ENCODE measurements at places on chromosomes 7 and 10. TPM values are rescaled to one million over a fixed set of nuclear protein-coding genes. Genes with fewer than 3 reads are reported as not detected.

The GIMAP7 gene
- not detected for total RNA-seq

DNA sequence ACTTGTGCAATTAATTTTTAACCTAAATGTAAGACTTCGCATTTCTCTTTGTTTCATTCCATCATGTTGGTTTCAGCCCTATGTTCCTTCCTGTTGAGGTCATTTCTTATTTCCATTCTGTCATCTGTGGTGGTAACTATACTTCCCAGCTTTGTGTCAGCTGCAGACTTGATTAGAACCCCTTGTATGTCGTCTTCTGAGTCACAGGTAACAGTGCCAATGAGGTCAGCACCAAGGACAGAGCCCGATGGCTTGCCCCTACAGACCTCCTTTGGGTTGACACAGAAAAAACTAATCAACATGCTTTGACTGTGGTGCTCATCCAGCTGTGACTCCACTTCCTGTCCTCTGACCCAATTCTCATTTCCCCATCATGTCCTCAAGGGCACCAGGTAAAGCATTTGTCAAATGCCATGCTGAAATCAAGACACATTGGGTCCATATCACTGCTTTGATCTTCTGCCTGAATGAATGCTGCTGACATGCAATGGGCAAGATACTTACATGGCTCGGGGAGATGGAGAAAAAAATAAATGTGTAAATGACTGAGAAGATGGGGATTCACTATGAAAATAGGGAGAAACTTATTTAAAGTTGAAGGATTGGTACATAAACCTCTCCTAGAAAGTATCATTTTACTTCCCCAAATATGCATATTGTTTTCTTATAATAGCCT lies 25.6 kb upstream of the CRTAC1 start:
- no peak overlapping the region for H3K4me3 ChIP-seq
- H3K4me1 ChIP-seq, result peaks cover 5% of the 10 kb centered on the region
- H3K27ac ChIP-seq, result no peak overlapping the region
- H3K27me3 ChIP-seq, result peaks cover 13% of the 10 kb centered on the region
- DNase-seq, result no peak

- no peak for DNase-seq
- H3K4me3 ChIP-seq, result no peak overlapping the region
- H3K27me3 ChIP-seq, result peaks cover 6% of the 10 kb centered on the region
- no peaks in the 10 kb centered on the region for H3K36me3 ChIP-seq
Observed at GRCh38 chr10:110430340-110431273, 67.1 kb upstream of the DUSP5 start.

The HSPA12A gene
- total RNA-seq, result 4.0 TPM

The LIPF gene
- not detected for total RNA-seq

- H3K4me1 ChIP-seq, result no peaks in the 10 kb centered on the region
- H3K27ac ChIP-seq, result no peak overlapping the region
- no peak for DNase-seq
Observed at GRCh38 chr7:155518633-155519032, 27.7 kb downstream of the CNPY1 start.

DNA sequence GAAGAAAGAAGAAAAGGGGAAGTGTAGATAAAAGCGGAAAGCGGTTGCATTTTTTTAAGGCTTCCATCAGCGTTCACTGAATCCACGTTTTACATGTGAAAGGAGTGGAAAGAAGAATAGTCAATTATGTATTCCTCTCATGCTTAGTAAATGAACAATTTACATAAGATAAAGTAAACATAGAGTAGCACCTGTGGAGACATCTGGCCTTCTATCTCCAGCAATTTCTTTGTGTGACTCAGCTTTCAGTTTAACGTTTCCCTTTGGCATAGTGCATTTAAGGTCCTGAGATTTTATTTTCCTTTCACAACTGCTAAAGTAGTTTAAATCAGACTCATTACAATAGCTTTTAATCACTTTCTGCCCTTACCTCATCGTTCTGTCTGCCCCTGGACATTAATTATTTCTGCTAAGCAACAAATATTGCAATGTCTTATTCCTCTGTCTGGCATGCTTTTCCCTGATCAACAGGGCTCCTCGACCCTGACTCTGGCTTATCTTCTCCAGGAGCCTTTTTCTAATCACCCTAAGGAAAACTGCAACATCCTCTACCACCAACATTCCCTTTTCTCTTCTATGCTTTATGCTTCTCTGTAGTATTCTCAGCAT lies 383.5 kb upstream of the VWC2 start:
- H3K36me3 ChIP-seq, result no peaks in the 10 kb centered on the region
- no peaks in the 10 kb centered on the region for H3K27me3 ChIP-seq
- H3K27ac ChIP-seq, result no peak overlapping the region
- DNase-seq, result no peak
- no peaks in the 10 kb centered on the region for H3K4me1 ChIP-seq

The DNA2 gene
- 8.1 TPM for total RNA-seq

- peaks cover 13% of the 10 kb centered on the region for H3K4me1 ChIP-seq
- H3K4me3 ChIP-seq, result no peak overlapping the region
- H3K27ac ChIP-seq, result no peak overlapping the region
- H3K27me3 ChIP-seq, result peaks cover 3% of the 10 kb centered on the region
Observed at GRCh38 chr10:5291501-5292195, 73.1 kb upstream of the UCN3 start.

DNA sequence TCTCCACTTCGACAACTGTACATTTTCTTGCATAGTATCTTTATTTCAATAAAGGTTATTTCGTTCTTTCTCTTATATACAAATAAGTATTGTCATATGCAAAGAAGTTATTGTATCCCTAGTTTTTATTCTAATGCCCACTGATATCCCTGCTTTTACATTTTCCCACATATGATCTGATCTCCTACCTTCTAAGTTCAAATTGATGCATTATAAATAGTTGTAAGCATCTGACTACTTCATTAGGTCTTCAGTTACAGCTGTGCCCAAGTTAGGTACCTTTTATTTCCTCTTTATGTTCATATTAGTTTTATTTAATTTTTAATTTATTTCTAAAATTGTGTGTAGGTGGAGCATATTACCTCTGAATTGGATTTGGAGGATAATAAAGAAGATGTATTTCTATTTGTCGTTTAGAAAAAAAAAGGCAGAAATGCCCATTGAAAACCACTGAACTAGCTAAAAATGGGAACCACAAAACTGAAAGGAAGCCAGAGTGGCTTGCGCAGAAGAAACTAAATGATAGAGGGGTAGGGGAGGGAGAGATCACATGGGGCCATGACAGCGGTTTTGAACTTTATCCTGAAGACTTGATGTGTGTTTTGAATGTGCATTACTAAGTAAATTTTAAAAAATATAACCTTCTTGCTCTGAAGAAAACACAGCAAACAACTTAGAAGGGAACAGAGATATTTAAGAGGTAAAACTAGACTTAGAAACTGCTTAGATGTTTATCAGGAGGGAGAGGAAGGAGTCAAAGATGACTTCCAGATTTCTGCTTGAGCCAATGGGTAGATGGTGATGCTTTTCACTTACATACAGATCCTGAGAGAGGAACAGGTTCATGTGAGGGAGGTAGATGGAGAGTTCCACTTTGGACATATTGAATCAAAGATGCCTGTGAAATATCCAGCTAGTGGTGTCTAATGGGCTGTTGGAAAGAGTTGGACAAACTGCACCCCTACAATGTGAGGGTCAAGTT lies 9.3 kb upstream of the ZC3HAV1L start:
- peaks cover 66% of the 10 kb centered on the region for H3K36me3 ChIP-seq
- DNase-seq, result no peak
- no peak overlapping the region for H3K4me3 ChIP-seq
- no peaks in the 10 kb centered on the region for H3K27me3 ChIP-seq
- H3K4me1 ChIP-seq, result peaks cover 40% of the 10 kb centered on the region

GRCh38 chr10:130877126-130877525 lies 434.4 kb downstream of the TCERG1L start:
- no peaks in the 10 kb centered on the region for H3K4me1 ChIP-seq
- no peak overlapping the region for H3K27ac ChIP-seq
- no peaks in the 10 kb centered on the region for H3K36me3 ChIP-seq
- no peak for DNase-seq
- H3K27me3 ChIP-seq, result no peaks in the 10 kb centered on the region

GRCh38 chr10:78768876-78769275 lies 299.9 kb upstream of the ZMIZ1 start:
- no peaks in the 10 kb centered on the region for H3K27me3 ChIP-seq
- H3K27ac ChIP-seq, result no peak overlapping the region
- no peak for DNase-seq
- H3K36me3 ChIP-seq, result no peaks in the 10 kb centered on the region

The SCART1 gene
- 2.8 TPM for total RNA-seq

- no peaks in the 10 kb centered on the region for H3K36me3 ChIP-seq
- H3K27me3 ChIP-seq, result no peaks in the 10 kb centered on the region
- no peaks in the 10 kb centered on the region for H3K4me1 ChIP-seq
- H3K4me3 ChIP-seq, result no peak overlapping the region
- no peak overlapping the region for H3K27ac ChIP-seq
Observed at GRCh38 chr10:109418795-109419194, 504.5 kb downstream of the XPNPEP1 start.

GRCh38 chr7:72435925-72436480 lies 23.9 kb upstream of the CALN1 start:
- H3K4me3 ChIP-seq, result no peak overlapping the region
- no peak for DNase-seq
- H3K36me3 ChIP-seq, result no peaks in the 10 kb centered on the region
- H3K27ac ChIP-seq, result no peak overlapping the region
- no peaks in the 10 kb centered on the region for H3K27me3 ChIP-seq

- no peaks in the 10 kb centered on the region for H3K36me3 ChIP-seq
- no peak overlapping the region for H3K4me3 ChIP-seq
- no peak overlapping the region for H3K27ac ChIP-seq
Observed at GRCh38 chr10:97174276-97174775, 11.4 kb downstream of the SLIT1 start.

The FOXP2 gene
- total RNA-seq, result not detected

GRCh38 chr10:112269266-112269665 lies 13.9 kb upstream of the TECTB start:
- H3K27me3 ChIP-seq, result no peaks in the 10 kb centered on the region
- H3K27ac ChIP-seq, result no peak overlapping the region
- no peaks in the 10 kb centered on the region for H3K36me3 ChIP-seq
- DNase-seq, result no peak
- no peak overlapping the region for H3K4me3 ChIP-seq

The NUTM2D gene
- 1.9 TPM for total RNA-seq

DNA sequence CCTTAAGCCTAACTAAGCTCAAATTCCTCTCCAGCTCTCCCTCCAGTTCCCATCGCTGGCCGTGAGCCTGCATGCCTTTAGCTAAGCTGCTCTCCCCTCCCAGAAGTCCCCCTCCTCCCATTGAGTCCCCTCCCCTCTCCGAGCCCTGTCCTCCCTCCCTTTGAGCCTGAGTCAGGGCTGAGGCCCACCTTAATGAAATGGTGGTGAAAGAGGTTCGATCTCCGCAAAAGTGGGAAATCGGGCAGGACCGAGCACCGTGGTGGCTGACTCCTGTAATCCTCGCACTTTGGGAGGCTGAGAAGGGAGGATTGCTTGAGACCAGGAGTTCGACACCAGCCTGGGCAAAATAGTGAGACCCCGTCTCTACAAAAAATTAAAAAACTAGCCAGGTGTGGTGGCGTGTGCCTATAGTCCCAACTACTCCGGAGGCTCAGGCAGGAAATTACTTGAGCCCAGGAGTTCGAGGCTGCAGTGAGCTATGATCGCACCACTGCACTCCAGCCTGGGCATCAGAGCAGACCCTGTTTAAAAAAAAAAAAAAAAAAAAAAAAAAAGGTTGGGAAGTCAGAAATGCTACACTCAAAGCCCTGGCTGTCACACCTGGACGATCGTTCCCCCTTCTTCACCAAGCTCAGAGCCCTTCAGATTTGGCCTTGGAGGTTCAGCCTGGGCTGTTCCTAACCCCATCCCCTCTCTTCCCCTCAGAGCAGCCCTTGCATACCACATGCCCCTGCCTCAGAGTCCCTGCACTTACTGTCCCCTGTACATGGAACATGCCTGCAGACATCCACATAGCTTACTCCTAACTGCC lies 995 bp upstream of the CLDN3 start:
- DNase-seq, result no peak
- no peak overlapping the region for H3K27ac ChIP-seq
- peaks cover 44% of the 10 kb centered on the region for H3K27me3 ChIP-seq
- H3K4me1 ChIP-seq, result peaks cover 9% of the 10 kb centered on the region
- H3K4me3 ChIP-seq, result peak overlapping the region; percentile 60

The TMEM225B gene
- total RNA-seq, result 1.5 TPM

The DMBT1 gene
- not detected for total RNA-seq

DNA sequence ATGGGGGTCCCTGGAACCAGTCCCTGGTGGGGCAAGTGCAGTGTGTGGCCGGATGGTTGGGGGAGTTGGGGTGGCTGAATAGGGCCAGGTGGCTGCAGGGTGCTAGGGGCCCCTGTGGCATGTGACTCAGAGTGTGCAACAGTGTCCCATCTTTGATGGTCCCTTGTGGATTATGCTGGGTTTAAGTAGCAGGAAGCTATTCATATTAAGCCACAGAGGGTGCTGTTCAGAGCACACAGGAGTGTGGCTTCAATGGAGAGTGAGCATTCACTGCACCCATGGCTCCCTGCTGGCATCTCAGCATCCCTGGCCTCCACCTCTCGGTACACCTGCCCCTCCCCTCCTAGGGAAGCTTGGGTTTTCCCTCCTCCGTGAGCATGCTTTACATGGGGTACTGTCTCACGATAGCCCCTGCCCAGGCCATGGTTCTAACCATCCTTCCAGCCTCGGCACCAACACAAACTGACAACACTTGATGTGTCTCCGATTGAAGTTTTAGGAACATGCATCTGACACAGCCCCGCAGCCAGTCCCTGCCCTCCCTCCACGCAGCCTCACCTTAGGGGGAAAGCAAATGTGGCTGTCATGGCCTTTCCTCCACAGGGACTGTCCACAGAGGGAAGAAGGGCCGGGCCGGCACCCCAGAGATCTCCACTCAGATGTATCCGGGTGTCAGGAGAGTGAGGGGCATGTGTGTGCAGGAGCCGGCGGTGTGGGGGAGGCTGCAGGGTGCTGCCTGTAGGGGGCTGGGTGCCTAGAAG lies 30.4 kb upstream of the PPIF start:
- peaks cover 43% of the 10 kb centered on the region for H3K4me1 ChIP-seq
- H3K27me3 ChIP-seq, result no peaks in the 10 kb centered on the region
- H3K27ac ChIP-seq, result peak overlapping the region; percentile 56
- H3K36me3 ChIP-seq, result peaks cover 29% of the 10 kb centered on the region

The RSBN1L gene
- 24.5 TPM for total RNA-seq

The ELOVL3 gene
- not detected for total RNA-seq

- no peak overlapping the region for H3K27ac ChIP-seq
- H3K4me1 ChIP-seq, result no peaks in the 10 kb centered on the region
- no peaks in the 10 kb centered on the region for H3K36me3 ChIP-seq
- no peak for DNase-seq
- peaks cover 5% of the 10 kb centered on the region for H3K27me3 ChIP-seq
Observed at GRCh38 chr7:50534690-50535290, 30.4 kb downstream of the DDC start.

GRCh38 chr10:103241262-103242011 lies 4.2 kb upstream of the RPEL1 start:
- peaks cover 23% of the 10 kb centered on the region for H3K4me1 ChIP-seq
- H3K36me3 ChIP-seq, result no peaks in the 10 kb centered on the region
- DNase-seq, result no peak
- peak overlapping the region; percentile 5 for H3K27ac ChIP-seq
- no peak overlapping the region for H3K4me3 ChIP-seq

GRCh38 chr7:129222064-129222463 lies 2.8 kb upstream of the AHCYL2 start:
- no peak for DNase-seq
- peak overlapping the region; percentile 89 for H3K27ac ChIP-seq
- H3K4me1 ChIP-seq, result peaks cover 35% of the 10 kb centered on the region
- peak overlapping the region; percentile 64 for H3K4me3 ChIP-seq

The ADRA2A gene
- total RNA-seq, result not detected

- no peak overlapping the region for H3K4me3 ChIP-seq
- peaks cover 12% of the 10 kb centered on the region for H3K27me3 ChIP-seq
- H3K36me3 ChIP-seq, result no peaks in the 10 kb centered on the region
- no peak overlapping the region for H3K27ac ChIP-seq
Observed at GRCh38 chr7:128891942-128892269, 18.6 kb downstream of the KCP start.

The ASAH2 gene
- total RNA-seq, result 1.8 TPM
